ENCODE measurements at places on chromosomes 11 and 22. TPM values are rescaled to one million over a fixed set of nuclear protein-coding genes. Genes with fewer than 3 reads are reported as not detected.

RTN4R gene
- total RNA-seq = 20.3 TPM

RAG2 gene
- not detected for total RNA-seq

DKK3 gene
- 41.8 TPM for total RNA-seq

DNA sequence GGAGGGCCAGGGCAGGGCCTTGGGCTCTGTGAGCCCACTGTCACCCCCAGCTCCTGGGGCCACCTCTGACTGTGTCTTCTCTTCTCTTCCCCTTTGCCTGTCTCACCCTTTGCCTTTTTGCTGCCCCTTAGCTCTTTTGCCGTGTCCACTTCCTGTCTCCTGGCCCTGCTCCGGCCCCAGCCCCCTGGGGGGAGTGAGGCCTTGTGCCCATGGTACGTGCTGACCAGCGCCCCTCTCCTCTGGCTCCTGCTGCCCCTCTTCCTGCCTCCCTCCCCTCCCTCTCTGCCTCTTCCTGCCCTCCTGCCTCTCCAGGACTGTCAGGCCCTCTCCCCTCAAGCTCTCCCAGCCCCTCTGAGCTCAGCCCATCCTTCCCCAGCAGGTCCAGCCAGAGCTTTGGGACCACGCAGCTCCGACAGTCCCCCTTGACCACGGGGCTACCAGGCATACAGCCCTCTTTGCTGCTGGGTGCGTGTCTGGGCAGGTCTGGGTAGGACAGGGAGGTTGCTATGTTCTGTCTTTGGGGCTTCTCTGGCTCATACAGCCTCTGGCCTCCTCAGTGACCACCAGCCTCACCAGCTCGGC is 11.7 kb downstream of the TMEM258 start:
- peaks cover 26% of the 10 kb centered on the region for H3K36me3 ChIP-seq
- H3K27me3 ChIP-seq = no peaks in the 10 kb centered on the region
- H3K27ac ChIP-seq = no peak overlapping the region
- DNase-seq = no peak
- no peaks in the 10 kb centered on the region for H3K4me1 ChIP-seq
- H3K4me3 ChIP-seq = no peak overlapping the region

GRCh38 chr11:70226967-70227366 is 23.9 kb downstream of the FADD start:
- peak; percentile 81 for DNase-seq
- no peak overlapping the region for H3K27ac ChIP-seq
- no peaks in the 10 kb centered on the region for H3K27me3 ChIP-seq
- H3K36me3 ChIP-seq = no peaks in the 10 kb centered on the region
- peaks cover 4% of the 10 kb centered on the region for H3K4me1 ChIP-seq

DNA sequence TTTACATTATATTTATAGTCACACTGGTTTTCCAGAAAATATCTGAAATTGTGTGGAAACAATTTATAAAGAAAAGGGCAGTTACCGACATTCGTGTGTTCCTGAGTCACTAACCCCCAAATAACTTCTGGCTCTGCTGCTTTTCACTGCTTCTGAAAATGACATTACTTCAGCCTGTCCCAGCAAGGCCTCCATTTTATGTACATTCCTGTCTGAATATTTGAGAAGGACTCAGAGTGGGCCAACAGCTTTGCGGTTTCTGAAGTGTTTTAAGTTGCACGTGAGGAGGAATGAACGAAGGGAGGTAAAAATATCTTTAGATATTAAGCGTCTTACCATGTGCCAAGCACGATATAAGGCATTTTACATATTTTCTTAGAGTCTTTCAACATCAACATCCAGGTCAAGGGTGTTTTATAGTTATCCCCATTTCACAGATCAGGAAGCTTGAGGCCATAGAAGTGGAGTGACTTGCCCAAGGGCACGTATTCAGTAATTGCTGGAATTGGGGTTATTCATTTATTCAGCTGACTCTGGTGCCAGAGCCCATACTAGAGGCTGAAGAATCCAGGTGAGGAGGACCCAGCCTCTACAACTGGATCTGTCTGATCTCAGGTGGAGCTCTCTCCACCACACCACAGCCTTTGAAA is 30.8 kb upstream of the WNT11 start:
- H3K4me3 ChIP-seq = peak overlapping the region; percentile 94
- DNase-seq = no peak

DNA sequence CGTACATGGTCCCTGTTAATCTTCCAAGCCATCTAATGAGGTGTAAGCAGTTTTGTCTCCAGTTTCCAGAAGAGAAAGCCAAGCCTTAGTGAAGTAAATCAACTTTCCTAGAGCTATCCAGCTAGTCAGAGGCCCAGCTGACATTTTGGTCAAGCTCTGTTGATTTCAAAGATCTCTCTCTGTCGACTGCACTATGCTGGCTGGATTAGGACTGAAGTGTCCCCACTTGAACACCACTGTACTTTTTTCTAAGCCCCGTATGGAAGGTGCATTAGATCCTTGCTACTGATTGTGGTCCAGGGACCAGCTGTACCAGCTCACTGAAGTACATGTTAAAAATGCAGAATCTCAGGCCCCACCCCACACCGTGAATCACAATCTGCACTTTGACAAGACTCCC is 176.5 kb upstream of the NAV2 start:
- no peaks in the 10 kb centered on the region for H3K36me3 ChIP-seq
- peaks cover 5% of the 10 kb centered on the region for H3K27me3 ChIP-seq
- no peak for DNase-seq
- no peak overlapping the region for H3K4me3 ChIP-seq
- H3K27ac ChIP-seq = no peak overlapping the region

DNA sequence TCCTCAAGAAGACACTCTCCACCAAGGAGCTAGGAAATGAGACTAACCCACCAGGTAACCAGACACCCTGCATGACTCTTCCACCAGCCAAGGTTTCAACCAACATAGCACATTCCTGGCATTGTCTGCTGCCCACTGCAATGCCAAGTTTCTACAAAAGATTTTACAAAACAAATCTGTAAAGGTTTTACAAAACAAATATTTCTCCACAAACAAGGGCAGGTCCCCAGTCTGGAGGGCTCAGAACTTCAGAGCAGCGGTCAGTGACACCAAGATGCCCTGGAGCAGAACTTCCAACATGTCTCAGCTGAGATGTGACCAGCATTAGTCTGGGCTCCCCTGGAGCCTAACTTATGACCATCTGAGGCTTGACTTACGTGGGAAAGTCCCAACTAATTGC is 14.0 kb downstream of the GALNT18 start:
- no peaks in the 10 kb centered on the region for H3K4me1 ChIP-seq
- DNase-seq = no peak
- no peaks in the 10 kb centered on the region for H3K36me3 ChIP-seq
- H3K27ac ChIP-seq = no peak overlapping the region
- H3K27me3 ChIP-seq = peaks cover 90% of the 10 kb centered on the region
- H3K4me3 ChIP-seq = no peak overlapping the region

DNA sequence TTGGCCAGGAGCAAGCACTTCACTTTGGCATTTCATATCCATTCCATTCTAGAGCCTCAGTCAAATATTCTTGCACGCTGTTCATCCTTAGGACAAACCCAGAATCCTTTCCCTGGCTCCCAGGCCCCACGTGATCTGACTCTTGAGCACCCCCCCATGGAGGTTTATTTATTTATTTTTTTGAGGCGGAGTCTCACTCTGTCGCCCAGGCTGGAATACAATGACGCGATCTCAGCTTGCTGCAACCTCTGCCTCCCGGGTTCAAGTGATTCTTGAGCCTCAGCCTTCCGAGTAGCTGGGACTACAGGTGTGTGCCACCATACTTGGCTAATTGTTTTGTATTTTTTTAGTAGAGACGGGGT is 12.7 kb upstream of the TSGA10IP start:
- H3K27me3 ChIP-seq = no peaks in the 10 kb centered on the region
- no peaks in the 10 kb centered on the region for H3K36me3 ChIP-seq
- peak; percentile 72 for DNase-seq

DNA sequence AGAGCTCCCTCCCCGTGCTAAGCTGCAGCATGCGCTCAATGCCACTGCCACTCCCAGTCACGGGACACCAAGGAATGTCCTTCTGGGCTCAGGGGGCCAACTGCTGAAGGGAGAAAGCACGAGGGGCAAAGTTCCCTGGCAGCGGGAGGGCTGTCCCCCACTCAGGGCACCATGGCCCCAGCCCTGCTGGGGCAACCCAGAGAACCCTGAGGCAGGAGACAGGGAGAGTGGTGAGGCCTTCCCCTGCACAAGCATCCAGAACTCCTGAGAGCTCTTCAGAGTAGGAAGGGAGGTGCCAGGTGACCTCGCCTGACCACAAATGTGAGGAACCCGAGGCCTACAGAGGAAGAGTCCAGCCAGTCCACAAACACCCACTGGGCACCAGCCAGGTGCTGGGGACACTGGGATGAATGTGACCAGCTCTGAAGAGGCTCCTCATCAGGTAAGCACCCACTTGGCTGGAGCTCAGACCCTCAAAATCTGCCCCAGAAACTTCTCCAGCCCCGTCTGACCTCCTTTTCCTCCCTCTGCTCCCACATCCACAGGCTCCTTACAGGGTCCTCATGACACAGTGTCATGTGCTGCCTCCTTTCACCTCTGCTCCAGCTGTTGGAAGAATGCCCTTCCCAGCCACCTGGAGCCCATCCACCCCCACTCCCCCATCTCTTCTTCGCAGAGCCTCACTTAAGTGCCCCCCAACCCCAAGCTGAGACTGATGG is 15.6 kb downstream of the GDPD5 start:
- H3K27ac ChIP-seq = no peak overlapping the region
- no peak overlapping the region for H3K4me3 ChIP-seq
- no peaks in the 10 kb centered on the region for H3K36me3 ChIP-seq
- no peak for DNase-seq
- H3K4me1 ChIP-seq = no peaks in the 10 kb centered on the region
- no peaks in the 10 kb centered on the region for H3K27me3 ChIP-seq

DNA sequence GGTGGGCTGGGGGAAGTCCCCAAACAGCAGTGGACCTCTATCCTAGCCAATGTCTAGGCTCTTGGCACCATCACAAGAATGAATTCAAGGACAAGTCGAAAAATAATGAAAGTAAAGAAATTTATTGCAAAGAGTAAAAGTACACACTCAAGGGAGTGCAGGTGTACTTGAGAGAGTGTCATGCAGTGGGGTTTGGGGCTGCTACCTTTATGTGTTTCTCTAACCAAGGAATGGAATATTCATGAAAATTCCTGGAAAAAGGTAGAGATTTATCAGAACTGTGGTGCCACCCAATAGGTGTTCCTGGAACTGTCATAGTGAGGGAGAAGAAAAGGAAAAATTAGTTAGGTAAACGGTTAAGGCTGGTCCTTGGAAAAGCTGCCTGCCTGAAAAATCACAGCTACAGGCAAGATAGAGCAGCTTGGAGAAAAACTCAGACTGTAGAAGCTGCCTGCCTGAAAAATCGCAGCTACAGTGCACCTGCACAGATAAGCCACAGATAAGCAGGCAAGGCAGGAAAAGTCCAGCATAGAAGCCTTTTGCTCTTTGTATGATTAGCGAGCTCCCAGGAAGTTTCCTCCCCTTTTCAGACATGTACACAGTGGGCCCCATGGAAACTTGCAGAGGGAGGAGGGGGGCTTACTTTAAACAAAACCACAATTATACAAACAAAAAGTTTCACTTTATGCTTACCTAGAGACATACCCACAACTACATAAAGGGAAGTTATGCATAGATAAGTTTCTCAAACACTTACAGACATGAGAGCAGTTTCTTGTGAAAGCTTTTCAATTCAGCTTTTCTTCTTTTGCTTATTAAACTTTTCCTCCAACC is 71.4 kb upstream of the B3GNT6 start:
- DNase-seq = no peak
- no peak overlapping the region for H3K4me3 ChIP-seq
- H3K36me3 ChIP-seq = peaks cover 15% of the 10 kb centered on the region

DNA sequence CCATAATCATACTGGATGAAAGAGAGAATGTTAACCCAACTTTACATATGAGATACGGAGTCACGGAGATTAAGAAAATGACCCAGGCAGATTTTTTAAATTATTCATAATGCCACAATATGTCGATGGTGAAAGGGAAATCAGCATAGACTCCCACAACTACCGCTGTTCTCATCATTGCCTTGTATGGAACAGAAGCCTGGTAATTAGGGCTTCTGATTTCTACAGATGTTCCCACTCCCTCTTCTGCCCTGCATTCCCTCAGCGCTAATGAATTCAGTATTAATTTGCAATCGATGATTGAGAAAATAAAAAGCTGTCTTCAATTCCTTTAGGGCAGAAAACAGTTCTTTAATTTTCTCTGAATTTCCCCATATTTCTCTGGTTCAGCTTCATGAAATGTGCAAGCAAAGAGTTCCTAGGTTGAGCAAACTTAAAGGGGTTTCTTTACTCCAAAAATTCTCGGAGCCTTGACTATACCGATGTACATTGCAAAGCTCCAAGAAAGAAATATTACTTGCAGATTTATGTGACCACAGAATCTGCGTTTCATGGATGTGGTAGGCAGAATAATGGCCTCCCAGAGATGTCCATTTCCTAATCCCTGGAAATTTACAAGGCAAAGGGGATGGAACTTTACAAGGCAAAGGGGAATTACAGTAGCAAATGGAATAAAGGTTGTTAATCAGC is 134.9 kb upstream of the ZC3H12C start:
- no peaks in the 10 kb centered on the region for H3K4me1 ChIP-seq
- DNase-seq = no peak
- H3K27me3 ChIP-seq = no peaks in the 10 kb centered on the region
- no peak overlapping the region for H3K27ac ChIP-seq

- H3K4me3 ChIP-seq = no peak overlapping the region
- H3K4me1 ChIP-seq = no peaks in the 10 kb centered on the region
- no peaks in the 10 kb centered on the region for H3K27me3 ChIP-seq
Measured at GRCh38 chr11:66881927-66882452, 25.1 kb downstream of the LRFN4 start.

- H3K27ac ChIP-seq = no peak overlapping the region
- no peaks in the 10 kb centered on the region for H3K4me1 ChIP-seq
- no peaks in the 10 kb centered on the region for H3K36me3 ChIP-seq
- H3K27me3 ChIP-seq = no peaks in the 10 kb centered on the region
- H3K4me3 ChIP-seq = no peak overlapping the region
Measured at GRCh38 chr11:44680982-44681597, 45.7 kb upstream of the TSPAN18 start.

- H3K27me3 ChIP-seq = no peaks in the 10 kb centered on the region
- no peak overlapping the region for H3K27ac ChIP-seq
- H3K4me1 ChIP-seq = no peaks in the 10 kb centered on the region
- H3K36me3 ChIP-seq = peaks cover 63% of the 10 kb centered on the region
Measured at GRCh38 chr11:70383664-70384565, 14.4 kb upstream of the CTTN start.

DNA sequence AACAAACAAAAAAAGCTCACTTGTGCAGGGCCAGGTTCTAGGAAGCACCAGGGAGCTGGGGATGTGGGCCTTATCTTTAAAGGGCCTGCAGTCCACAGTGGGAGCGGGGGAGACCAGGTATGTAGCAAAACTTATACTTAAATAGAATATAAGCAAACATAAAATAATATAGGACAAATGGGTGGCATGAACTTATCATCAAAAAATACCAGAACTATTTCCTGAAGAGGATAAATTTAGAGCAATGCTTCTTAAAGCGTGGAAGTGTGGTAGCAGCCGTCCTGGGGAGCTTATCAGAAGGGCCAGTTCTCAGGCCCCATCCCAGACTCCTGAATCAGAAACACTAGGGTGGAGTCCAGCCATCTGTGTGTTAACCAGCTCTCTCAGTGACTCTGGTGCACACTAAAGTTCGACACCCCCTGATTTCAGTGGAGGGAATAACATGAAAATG is 9.3 kb downstream of the VPS26B start:
- no peaks in the 10 kb centered on the region for H3K4me1 ChIP-seq
- H3K36me3 ChIP-seq = peaks cover 6% of the 10 kb centered on the region
- H3K27ac ChIP-seq = no peak overlapping the region
- DNase-seq = no peak
- no peak overlapping the region for H3K4me3 ChIP-seq

GRCh38 chr11:102792604-102793003 is 5.4 kb downstream of the MMP1 start:
- H3K27ac ChIP-seq = no peak overlapping the region
- no peak overlapping the region for H3K4me3 ChIP-seq
- no peaks in the 10 kb centered on the region for H3K4me1 ChIP-seq
- H3K36me3 ChIP-seq = no peaks in the 10 kb centered on the region
- DNase-seq = no peak
